ENCODE measurements at places on chromosomes 16 and 17.

- no peak for DNase-seq
Observed at GRCh38 chr17:13107676-13108235, 89.9 kb upstream of the ELAC2 start.

DNA sequence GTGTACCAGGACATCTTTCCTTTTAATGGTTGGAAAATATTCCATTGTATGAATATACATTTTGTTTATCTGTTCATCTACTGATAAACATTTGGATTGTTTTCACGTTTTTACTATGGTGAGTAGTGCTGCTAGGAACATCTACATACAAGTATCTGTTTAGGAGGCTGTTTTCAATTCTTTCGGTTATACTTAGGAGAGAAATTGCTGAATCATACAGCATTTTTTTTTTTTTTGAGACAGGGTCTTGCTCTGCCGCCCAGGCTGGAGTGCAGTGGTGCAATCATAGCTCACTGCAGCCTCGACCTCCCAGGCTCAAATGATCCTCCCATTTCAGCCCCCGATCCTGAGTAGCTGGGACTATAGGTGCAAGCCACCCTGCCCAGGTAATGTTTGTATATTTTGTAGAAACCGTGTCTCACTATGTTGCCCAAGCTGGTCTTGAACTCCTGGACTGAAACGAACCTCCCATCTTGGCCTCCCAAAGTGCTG, 122.9 kb downstream of the CRLF3 start:
- DNase-seq = no peak

DNA sequence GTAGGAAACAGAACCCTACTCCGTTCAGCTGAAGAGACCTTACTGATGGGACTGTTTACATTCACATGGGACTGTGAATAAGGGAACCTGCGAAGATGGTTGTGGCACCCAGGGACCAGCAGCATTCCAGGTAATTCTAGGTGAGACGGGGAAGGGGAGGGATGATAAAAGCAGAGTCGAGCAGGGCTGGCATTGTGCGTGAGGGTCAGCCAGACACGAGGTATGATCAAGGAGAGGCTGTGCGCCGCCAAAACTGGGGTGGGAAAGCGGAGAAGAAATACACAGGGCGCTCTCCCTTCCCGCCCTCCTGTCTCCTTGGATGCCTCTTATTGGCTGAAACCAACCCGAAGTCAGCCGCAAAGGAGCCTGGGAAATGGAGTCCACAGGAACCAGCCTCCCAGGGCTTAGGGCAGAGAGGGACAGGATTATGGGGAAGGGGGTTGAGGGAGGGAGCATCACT, 38.4 kb upstream of the CSNK2A2 start:
- peak; percentile 88 for DNase-seq

- no peak for DNase-seq
Observed at GRCh38 chr16:31718998-31719397, 154.6 kb upstream of the ZNF267 start.

- DNase-seq = no peak
Observed at GRCh38 chr16:57260294-57260929, 15.4 kb downstream of the ARL2BP start.

- DNase-seq = no peak
Observed at GRCh38 chr16:65406933-65407332, 285.1 kb upstream of the CDH11 start.

Measured in ecto neural progenitor cell (in vitro differentiated cells).